ENCODE measurements at places on chromosomes 7 and 10. TPM values are rescaled to one million over a fixed set of nuclear protein-coding genes. Genes with fewer than 3 reads are reported as not detected.

GRCh38 chr10:76149602-76150138 is 718.2 kb downstream of the LRMDA start:
- no peak for DNase-seq

GRCh38 chr10:123144697-123145541 is 3.0 kb upstream of the HMX2 start:
- DNase-seq: peak; percentile 14

DNA sequence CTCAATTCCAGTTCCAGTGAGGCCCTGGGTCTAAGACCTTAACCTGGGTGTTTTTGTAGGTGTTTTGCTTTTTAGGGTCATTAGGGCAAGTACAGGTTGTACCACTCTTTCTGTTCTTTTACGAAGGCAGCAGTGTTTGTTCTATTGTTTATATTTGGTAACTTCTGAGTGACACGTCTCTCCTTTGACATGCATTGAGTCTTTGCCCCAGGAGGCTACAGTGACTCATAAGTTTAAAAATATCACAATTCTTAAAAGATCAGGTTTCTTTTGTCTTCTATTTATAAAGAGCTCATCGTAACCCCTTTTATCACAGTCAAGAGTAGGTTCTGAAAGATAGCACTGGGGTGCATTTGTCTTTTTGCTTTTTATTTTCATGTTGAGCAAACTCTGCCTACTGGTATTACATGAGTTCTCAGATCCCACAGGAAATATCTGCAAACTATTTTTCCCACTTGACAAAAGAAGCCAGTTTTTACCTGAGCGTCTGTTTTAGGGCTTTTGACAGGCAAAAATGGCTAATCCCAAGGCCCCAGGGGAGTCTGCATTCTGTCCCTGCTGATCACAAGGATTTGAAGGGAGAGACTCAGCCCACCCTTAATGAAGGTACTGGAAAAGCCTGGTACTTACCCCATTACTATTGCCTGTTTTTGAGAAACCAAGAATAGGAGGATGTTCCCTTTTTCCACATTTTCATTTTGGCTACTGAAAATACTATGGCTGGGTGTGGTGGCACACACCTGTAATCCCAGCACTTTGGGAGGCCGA is 7.9 kb downstream of the NUDT13 start:
- peak; percentile 70 for DNase-seq

DNA sequence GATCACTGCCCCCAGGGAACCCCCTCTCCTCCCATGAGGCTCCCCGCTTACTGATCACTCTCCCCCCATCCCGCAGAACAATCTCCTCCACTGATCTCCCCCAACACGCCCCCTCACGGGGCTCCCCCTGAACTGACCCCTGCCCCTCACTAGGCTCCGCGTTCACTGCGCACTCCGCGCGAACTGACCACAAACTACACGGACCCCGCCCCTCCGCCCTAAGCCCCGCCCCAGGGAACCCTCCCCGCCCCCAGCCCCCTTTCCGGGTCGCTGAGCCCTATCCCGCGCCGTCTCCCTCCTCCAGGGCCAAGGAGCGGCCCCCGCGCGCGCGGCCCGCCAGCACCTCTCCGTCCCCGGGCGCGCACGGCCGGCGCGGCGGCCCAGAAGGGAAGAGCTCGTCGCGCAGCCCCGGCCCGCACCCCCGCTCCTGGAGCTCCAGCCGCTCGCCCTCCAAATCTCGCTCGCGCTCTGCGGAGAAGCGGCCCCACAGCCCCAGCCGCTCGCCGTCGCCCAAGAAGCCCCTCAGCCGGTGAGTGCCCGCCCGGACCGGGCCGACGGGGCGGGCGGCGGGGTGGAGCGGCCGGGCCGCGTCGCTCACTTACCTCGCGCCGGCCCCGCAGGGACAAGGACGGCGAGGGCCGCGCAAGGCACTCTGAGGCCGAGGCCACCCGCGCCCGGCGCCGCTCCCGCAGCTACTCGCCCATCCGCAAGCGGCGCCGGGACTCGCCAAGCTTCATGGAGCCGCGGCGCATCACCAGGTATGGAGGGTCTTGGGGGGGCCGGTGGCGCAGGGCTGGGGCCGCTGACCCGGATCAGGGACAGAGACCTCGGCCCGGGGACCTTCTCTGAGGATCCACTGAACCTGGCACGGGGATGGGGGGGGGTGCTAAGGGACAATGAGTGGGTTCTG is 19.9 kb upstream of the HSPB1 start:
- DNase-seq: no peak

GRCh38 chr10:90319188-90319914 is 538.5 kb downstream of the HTR7 start:
- DNase-seq: peak; percentile 90

- DNase-seq: no peak
Observed at GRCh38 chr7:117123311-117123926, 170.1 kb downstream of the ST7 start.

DNA sequence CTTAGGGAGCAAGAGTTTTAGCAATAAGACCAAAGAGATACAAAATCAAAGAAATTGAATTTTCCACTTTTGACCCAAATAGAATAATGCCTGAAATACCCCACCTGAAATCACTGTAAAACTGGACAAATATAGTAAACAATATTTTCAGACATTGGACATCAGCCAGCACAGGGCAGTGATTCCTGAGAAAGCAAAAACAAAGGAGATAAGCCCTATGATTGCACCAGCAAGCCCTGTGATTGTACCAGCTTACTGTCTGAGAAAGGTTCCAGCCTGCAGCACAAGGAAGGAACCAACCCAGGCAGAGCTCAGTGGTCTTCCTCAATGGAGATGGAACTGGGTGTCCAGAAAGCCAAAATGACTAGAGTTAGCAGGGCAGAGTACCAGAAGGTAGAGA is 10.3 kb downstream of the TMEM106B start:
- no peak for DNase-seq

The TAS2R5 gene
- total RNA-seq: 2.7 TPM

The PODXL gene
- total RNA-seq: 0.56 TPM

The CYP26C1 gene
- not detected for total RNA-seq

The HOXA10 gene
- 4.2 TPM for total RNA-seq

The STAG3 gene
- total RNA-seq: 0.33 TPM

The NPTX2 gene
- 0.21 TPM for total RNA-seq

All from mammary epithelial cell (primary cell).